ENCODE measurements at places on chromosomes 6 and 20.

DNA sequence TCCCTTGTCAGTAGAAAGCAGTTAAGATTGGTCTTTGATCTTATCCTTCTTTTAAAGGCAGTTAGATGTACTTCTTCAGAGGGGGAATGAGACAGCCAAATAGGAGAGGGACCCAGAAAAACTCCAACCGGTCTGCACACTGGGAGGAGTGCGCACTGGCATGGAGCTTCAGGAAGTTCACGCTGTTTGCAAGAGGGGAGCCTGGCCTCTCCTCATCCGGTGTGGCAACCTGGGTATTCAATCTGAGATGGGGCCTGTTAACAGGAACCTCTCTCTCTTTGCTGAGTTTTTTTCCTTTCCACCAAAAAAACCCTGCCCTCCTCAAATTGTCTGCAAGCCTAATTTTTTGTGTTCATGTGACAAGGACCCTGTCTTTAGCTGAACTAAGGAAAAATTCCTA lies 162.5 kb upstream of the OLIG3 start:
- DNase-seq, result no peak

GRCh38 chr6:3977875-3978711 lies 100.8 kb downstream of the FAM217A start:
- no peak for DNase-seq

DNA sequence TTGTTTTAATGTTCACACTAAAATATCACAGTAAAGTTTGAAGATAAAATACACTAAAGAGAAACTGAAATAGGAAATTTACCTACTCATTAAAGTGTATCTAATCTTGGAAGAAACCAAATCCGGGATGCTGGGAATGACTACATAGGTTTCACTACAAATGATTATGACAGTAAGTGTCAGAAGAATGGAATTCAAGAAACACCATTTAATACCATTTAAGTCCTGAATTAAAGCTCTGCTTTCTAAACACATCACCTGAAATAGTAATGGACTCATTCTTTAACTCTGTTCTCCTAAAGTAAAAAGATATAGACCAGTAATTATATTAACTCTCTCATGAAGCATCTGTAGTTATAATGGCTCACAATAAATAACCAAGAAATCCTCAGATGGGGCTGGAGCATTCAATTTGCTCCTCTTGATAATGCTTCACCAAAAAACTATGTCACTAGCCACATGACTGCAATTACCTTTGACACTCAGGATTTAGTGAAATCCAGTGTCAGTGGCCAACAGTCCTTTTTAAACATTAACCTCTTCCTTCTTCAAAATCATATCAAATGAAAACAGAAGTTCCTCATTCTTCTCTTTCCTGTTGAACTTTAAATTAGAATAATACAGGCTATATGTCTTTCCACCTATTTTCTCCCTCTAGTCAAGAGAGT lies 41.4 kb downstream of the MAP7 start:
- no peak for DNase-seq

GRCh38 chr6:792662-793061 lies 99.7 kb upstream of the EXOC2 start:
- no peak for DNase-seq

GRCh38 chr20:23393996-23394775 lies 27.1 kb downstream of the NAPB start:
- no peak for DNase-seq

- no peak for DNase-seq
These were observed 39.5 kb upstream of the SDHAF4 start for GRCh38 chr6:70527071-70527737.

DNA sequence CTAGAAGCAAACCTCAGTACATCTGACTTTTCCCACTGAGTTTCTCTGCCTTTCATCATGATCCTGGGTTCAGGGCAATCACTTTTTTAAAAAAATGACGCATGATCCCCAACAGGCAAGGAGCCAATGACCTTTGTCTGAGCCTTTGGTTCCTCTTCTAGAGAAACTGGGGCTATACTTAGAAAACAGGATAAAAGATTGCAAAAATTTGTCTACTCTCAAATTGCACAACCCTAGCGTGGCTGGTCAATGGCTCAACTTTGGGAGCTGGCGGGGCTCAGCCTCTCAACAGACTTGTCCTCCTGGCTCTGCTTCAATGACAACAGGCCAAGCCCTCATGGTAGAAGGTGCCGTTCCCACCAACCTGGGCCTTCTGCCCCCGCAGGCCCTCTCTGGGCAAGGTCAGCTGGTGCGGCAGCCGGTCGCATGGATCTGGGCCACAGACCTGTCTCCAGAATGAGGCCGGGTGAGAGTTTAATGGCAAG lies 48.7 kb downstream of the PDYN start:
- no peak for DNase-seq

GRCh38 chr6:31723980-31724691 lies 963 bp downstream of the MPIG6B start:
- no peak for DNase-seq

- DNase-seq, result no peak
These were observed 238.6 kb upstream of the RNF217 start for GRCh38 chr6:124723671-124724070.

DNA sequence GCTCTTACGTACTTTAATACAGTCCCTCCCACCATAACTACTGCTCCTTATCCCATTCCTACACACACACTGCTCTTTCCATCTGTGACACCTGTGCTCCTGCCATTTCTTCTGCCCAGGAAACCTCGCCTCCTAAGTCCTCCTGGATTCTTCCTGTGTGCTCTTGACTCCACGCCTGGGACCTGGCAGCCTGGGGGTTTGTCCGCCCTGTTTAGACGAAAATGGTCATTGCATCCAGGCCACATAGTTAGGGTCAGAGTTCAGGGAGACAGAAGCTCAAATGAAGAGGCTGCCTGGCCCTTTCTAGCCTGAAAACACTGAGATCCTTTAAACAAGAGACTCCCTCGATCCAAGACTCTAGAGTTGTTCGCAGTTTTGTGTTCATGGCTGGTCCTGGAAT lies 17.4 kb upstream of the CTNNBL1 start:
- DNase-seq, result no peak

DNA sequence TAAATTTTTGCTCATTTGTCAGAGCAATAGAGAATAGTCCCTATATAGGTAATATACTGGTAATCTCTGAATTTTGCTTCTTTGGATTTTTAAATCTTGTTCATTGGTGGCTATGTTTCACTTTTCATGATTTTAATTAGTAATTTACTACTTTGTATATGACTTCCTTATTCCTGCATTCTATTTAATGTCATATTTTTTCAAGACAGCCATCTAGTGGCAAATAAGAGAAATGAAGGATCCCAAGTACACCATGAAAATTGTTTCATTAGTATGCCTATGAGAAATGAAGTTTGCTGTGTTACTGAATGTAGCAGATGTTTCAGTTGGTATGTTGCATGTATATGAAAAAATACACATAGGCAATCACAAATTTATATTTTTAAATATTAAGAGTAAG lies 82.4 kb downstream of the ZNF292 start:
- DNase-seq, result no peak

DNA sequence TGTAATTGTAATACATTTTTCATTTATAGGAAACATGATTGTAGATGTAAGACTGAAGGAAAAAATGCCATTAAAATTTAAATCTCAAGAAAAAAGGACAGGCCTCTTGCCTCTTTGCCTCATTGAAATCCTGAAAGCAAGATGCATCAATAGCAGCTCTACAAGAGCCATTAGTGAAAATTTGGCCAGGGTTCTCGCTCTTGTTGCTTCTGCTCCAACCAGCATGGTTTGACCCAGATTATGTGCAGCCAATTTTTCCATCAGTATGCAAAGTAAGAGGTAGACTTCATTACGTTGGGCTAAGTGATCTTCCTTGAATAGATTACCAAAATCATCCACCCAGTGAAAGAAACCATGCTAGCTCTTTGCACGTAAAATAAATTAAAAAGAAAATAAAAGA lies 106.6 kb downstream of the SGK1 start:
- DNase-seq, result no peak

DNA sequence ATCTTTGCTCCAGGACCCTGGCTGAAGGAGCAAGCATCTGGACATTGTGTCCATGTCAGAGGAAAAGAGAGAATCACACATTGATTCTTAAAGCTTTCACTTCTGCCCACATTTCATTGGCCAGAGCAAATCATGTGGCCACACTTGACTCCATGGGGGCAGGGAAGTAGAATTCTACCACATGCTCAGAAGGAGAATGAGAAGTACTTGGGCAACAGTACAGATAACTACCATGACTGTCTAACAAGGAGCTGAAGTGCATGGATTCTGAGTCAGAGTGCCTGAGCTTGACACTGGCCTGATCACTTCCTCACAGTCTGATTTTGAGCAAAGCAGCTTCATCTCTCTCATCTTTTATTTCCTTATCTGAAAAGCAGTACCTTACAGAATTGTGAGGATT lies 38.6 kb downstream of the GHRH start:
- no peak for DNase-seq

- DNase-seq, result no peak
These were observed 50.0 kb upstream of the ECI2 start for GRCh38 chr6:4185419-4185818.

- DNase-seq, result no peak
These were observed 20.0 kb upstream of the TXLNB start for GRCh38 chr6:139311831-139312230.

GRCh38 chr6:144723431-144723830 lies 438.3 kb downstream of the UTRN start:
- no peak for DNase-seq

- no peak for DNase-seq
These were observed 6.9 kb downstream of the NT5E start for GRCh38 chr6:85456782-85457181.

DNA sequence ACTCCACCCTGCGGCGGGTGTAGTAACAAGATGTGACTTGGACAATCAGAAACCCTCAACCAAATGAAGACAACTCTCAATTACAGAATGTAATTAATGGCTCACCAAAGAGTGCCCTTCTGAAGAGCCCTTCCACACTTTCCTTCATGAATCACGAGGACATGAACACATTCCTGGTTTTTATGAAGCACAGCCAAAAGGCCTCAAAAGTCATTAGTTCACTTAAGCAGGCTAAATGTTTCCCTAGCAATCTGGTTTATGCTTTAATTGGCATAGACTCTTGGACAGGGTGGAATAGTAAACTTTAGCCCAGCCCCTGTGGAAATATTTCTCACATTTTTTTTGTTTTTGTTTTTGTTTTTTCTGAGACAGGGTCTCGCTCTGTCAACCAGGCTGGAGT lies 20.5 kb downstream of the CPNE5 start:
- no peak for DNase-seq
